ENCODE measurements at places on chromosomes 6 and 20.

GRCh38 chr20:35907017-35907701, 47.1 kb downstream of the SCAND1 start:
- no peak for DNase-seq

GRCh38 chr20:59515013-59515905, 89.1 kb upstream of the PHACTR3 start:
- DNase-seq = peak; percentile 45

DNA sequence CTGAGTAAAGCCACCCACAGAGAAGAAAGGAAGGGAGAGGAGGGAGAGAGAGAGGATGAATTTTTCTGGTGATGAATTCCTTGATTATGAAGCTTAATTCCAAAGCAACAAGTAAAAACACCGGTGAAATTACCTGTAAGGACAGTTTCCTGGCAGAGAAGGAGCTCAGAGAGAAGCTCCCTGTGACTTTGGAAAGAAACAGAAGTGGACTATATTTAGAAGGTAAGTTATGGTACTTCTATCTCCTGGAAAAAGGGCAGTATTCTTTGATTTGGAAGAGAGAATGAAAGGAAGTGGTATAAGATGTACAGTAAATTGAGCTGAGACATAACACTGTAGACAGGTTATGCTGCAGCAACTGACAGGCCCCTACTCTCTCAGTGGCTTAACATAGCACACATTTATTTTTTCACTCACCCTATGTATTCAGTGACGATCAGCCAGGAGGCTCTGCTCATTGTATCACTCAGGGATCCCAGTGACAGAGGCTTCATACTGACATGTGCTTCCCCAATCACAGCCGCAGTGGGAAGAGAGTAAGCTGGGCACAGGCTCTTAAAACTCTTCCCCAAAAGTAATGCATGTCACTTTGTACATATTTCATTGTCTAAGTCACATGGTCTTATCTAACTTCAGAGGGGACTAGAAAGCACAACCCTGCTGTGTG, 349.5 kb downstream of the BTBD9 start:
- DNase-seq = no peak

DNA sequence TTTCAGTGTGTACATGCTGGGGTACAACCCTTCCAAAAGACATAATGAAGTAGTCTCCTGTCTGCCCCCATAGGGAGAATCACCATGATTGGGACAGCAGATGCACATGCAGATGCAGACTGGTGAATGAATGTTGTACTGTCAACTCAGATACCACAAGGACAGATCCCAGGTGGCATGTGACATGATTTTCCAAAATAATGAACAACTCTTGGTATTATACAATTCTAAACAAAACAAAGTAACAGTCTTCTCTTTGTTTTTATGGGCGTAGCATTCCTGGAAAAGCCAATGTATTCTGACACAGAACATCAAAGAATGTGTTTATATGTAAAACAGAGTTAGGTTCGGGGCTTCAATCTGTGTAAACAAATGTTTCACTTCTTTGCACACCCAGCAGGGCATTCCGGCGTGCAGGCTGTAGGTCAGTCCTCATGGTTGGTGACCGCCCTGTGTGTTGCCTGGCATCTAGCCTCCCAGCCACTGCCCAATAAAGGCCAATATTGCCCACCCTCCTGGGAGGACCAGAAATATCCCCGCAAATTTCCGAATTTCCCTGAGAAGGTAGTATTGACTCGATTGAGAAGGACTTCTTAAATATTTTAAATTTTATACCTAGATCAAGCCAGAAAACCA, 127.7 kb downstream of the KLHL32 start:
- no peak for DNase-seq

DNA sequence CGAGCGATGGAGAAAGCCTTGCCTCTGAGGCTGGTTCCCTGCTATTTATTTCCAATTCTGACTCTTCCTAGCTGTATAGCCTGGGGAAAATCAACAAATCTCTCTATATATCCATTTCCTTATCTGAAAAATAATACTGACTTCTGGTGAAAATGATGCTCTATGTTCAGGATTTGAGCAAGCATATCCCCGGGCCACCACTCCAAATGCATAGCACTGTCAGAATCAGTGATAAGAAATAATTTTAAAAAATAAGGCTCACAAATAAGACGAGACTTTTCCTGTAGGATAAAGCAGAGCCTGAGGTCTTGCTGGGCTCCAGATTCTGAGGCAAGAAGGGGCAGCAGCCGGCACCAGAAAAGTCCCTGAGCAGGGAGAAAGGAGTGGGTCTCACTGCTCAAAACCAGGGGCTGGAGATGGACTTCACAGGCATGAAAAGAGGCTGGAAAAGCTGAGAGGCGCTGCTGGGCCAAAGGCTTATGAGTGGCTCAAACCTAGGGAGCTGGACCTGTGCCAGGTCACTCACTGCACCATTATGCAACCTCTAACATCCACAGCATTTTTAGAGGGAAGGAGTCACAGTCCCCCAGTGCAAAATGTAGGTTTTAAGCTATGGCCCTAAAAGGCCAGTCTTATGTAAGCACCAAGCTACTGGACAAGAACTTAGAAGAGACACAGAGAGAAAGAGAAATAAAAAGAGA, 48.1 kb upstream of the SLC17A4 start:
- DNase-seq = no peak

DNA sequence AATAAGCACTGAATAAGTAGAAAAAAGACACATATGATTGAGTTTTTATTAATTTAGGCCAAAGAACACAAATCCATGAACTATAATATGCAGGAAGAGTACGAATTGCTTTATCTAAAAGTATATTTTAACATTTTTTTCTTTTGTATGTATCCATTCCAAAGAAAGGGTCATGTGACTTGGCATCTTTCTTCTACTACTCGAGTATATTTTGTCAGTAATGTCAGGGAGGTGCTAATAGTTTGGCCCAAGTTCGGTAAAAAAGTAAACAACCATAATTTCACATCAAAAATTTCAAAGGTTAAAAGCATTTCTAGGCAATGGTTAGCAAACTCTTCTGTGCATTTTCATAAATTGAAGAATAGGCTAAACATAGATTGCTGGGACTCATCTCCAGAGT, 18.7 kb downstream of the DEFB110 start:
- DNase-seq = no peak

DNA sequence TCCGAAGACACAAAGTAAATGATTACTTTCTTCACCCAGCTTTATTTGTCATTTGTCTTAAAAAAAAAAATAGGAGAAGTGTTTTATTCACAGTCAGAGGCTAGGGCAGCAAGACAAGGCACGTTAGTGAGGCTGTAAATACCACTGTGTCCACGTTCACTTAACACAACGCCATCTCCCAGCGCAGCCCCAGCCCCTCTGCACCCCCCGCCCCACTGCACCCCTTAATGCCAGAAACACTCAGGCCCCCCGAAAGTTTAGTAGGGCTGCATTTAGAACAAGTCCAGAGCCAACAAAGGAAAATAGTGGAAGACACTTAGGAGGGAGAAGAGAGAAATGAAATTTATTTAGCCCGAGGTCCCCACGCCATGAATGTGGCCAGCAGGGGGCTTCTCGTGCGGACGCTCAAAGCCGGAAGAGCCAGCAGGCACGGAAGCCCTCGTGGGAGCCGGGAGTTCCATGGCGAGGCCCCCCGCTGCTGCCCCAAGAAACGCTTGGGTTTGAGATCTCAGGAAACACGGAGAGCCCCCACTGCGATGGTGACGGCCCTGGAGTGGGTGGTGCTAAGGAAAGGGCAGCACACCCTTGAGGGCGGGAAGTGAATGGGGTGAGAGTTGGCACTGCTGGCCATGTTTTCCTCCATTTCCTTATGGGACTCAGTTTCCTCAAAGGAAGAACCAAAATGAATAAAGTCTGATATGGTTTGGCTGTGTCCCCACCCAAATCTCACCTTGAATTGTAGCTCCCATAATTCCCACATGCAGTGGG, 50.2 kb downstream of the IYD start:
- no peak for DNase-seq

DNA sequence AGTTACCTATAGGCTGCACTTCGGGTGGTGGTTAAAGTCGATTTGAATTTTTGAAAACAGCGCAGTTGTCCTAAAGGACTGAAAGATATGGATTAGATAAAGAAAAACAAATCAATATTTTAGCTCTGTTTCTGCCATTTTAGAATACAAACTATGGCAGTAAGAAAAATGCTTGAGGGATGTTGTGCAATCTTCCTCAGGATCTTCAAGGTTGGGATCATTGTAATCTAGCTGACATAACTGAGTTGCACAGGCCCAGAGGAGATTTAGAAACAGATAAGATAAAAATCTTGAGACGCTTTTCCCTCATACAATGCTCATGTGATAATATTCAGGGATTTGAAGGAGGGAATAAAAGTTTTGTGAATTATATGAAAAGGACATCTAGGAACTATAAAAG, 926 bp downstream of the PEX3 start:
- no peak for DNase-seq

- DNase-seq = no peak
Measured at GRCh38 chr20:64226686-64227580, 28.6 kb upstream of the PCMTD2 start.

DNA sequence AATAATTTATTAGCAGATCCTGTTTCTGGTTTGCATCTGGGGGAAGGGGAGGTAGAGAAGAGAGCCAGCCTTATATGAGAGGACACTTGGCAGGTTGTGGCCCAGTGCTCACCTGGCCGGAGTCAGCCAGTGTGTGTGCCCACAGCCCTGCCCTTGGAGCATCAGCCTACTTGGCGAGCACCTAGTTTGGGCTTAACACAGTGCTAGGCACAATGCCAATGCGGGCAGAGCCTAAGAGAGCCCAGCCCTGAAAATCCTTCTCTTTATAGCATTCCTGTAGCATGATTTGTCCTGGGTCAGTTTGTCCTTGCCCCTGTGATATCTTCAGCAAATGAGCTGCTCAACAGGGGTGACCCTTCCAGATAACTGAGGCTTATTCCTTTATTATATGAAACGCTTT, 73.0 kb downstream of the SLX4IP start:
- no peak for DNase-seq

- no peak for DNase-seq
Measured at GRCh38 chr6:40937491-40937890, 101.5 kb downstream of the UNC5CL start.

GRCh38 chr6:137913996-137914529, 47.0 kb downstream of the TNFAIP3 start:
- DNase-seq = no peak

- no peak for DNase-seq
Measured at GRCh38 chr6:142871910-142872331, 73.1 kb downstream of the HIVEP2 start.

GRCh38 chr6:7058250-7058923, 49.4 kb upstream of the RREB1 start:
- no peak for DNase-seq

- no peak for DNase-seq
Measured at GRCh38 chr6:132005178-132005577, 54.0 kb upstream of the CCN2 start.

DNA sequence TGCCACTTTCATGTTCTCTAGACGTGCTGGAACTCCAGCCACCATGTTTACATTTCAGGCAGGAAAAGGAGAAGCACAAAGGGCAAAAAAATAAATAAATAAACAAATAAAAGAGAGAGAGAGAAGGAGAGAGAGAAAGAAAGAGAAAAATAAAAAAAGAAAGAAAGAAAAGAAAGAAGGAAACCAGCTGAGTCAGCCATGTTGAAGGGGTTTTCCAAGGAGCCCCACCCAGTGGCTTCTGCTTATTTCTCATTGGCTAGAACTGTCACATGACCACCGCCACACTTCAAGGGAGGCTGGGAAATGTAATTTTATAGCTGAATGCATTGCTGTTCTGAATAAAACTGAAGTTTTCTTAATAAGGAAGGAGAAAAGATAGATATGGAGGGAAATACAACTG, 71.1 kb downstream of the BFSP1 start:
- DNase-seq = no peak

DNA sequence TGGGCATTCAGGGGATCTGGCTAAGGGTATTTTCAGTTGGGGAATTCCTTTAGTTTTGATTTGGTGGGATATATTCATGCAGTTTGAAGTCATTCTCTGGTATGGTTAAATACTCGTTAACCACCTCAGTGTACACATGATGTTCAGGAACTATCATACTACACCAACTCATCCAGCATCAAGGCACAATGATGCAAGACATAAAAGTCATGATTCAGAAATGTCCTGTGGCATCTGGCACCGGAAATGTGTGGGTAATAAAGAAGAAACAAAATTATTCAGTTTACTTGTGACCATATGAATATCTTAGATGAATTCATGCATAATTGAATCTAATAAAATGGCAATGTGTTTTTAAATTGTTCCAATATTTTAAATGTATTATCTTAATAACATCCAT, 129.0 kb upstream of the BMP5 start:
- DNase-seq = no peak

DNA sequence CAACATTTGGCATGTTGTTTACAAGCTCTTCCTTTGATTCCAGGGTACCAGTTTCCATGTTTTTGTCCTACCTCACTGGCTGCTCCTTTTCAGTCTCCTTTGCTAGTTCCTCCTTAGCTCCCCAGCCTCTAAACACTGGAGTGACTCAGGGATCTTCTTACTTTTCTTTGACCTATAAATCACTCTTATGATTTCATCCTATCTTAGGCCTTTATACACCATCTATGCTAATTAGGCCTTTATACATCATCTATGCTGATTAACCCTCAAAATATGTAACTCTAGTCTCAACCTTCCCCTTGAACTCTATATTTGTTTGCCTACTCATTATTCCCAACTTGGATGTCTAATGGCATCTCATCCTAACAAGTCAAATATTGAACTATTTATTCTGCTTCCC, 9.5 kb downstream of the TMEM30A start:
- no peak for DNase-seq

GRCh38 chr6:16267428-16268263, 29.3 kb downstream of the GMPR start:
- no peak for DNase-seq

GRCh38 chr6:10730254-10730653, 7.4 kb downstream of the TMEM14C start:
- DNase-seq = no peak

GRCh38 chr20:17895641-17896171, 72.9 kb downstream of the SNX5 start:
- DNase-seq = peak; percentile 19
